ENCODE measurements at places on chromosomes 2 and 18.

GRCh38 chr18:54173980-54174630 is 50.4 kb downstream of the MBD2 start:
- DNase-seq: no peak

DNA sequence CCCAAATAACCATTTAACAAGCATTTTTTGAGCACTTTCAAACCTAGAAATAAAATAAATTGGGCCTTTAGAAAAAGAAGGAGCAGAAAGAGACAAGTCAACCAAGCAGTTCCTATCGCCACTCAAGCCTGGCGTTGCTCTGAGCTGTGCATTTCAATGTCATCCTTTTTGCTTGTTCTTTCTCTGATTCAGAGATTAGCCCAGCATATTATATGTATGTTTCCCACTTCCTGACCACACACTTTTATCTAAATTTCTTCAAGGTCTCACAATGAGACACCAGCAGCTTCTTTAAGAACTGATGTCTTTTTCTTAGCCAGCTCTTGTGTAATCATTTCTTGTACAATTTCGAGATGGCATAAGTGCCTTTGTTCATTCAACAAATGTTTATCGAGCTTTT is 344.5 kb upstream of the ID2 start:
- no peak for DNase-seq

GRCh38 chr2:167136879-167137596 is 248.8 kb downstream of the XIRP2 start:
- DNase-seq: no peak

- no peak for DNase-seq
These were observed 1146.6 kb downstream of the RPIA start for GRCh38 chr2:89837962-89838625.

GRCh38 chr2:186653511-186653910 is 40.3 kb upstream of the FAM171B start:
- no peak for DNase-seq

DNA sequence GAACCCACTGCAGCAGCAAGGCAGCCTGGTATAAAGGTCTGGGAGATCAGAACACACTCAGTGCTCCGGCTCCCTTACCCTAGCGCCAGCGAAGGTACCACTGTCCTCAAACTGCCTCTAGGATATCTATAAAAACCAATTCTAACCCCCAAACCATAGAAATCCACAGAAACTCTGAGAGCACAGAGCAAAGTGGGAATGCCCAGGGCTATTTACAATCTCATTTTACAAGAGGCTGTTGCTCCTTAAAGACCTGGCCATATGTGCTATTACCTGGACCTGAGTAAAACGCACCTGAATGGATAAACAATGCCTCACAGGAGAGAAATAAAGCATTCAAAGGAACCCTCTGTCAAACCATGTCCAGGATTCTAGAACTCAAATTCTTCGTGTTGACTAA is 4.3 kb downstream of the STK39 start:
- DNase-seq: no peak

DNA sequence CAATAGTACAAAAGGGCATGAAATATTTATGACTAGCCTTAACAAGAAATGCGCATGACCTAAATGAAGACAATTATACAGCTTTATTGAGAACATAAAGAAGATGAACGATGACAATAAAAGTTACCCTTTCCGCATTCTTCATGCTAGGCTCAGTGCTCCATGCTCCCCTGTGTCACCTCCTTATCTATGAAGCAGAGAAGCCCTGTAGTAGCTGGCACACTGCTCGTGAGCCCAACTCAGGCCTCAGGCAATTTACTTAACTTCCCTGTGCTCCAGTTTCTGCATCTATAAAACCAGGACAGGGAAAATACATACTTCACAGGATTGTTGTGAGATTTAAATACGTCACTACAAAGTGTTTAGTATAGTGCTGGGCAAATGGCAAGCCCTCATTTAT is 34.5 kb upstream of the NABP1 start:
- DNase-seq: no peak

- no peak for DNase-seq
These were observed 83.3 kb upstream of the TANK start for GRCh38 chr2:161076936-161077335.

DNA sequence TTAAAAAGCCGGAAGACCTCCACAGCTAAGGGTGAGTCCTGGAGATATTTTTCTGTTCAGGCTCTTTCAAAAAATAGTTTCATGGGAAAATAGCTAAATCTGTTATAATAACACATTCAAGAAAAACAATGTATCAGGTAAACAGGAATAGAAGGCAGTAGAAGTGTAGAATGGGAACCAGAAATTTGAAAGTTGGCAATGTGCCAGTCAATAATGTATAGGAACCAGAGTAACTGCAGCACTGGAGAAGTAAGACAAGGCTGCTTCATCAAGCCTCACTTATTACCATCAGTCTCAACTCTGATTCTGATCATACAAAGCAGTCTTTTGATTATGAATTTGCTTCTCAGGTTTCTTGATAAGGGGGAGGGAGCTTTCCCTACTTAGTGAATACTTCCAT is 81.4 kb upstream of the VRK2 start:
- no peak for DNase-seq

- DNase-seq: no peak
These were observed 3.2 kb downstream of the UBXN4 start for GRCh38 chr2:135744760-135745314.

DNA sequence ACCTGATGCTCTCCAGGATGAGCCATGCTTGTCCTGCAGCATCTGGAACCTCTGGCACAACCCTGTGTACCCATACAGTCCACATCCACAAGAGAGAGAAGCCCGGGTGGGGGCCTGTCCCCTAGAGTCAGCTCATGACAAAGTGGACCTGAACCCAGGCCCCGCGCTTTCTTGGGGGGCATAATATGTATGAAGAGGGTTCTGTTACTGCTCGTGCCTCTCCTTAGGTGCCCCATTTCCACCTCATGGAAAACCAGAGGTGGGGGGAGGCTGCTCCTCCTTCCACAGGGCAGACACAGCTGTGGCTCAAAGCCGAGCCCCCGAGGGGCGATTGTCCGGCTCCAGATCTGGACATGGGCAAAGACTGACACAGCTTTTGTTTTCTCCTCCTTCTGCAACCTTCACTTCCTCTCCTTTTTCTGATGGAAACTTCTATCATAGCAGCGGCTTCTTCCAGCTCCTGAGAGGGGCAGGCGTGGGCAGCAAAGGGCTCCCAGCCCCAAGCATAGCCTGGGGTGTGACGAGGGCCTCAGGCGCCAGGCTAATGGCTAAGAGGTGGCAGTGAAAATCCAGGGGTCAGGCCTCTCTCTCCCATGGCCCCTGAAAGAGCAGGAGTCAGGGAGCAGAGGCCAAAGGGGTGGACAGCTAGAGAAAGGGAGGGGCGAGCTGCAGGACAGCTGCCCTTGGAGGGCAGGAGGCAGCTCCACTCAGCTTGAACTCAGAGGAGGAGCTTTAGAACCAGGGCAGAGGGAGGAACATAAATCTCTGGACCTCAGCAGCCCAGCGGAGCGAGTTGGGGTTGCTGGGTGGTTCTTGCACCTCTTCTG is 155.5 kb downstream of the ZFP36L2 start:
- DNase-seq: no peak

GRCh38 chr2:60954139-60954538 is 63.4 kb upstream of the PEX13 start:
- no peak for DNase-seq

DNA sequence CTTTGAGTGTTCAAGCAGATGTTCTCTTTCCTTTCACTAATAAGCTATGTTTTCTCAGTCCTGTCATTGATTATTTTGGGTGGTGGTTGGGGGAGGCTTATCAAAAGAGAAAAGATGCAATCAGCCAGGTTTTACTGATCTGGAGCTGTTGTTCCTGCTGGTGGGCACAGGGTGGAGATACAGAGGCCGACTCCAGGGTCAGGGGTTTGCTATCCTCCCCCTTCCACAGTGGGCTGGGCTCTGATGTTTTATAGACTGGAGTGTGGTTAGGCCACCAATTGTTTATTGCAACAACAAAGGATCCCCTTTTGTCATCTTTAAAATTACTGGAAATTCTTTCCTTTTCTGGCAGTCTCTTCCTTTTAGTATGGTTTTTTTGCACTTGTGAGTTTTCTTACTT is 120.5 kb downstream of the TANC1 start:
- no peak for DNase-seq

- DNase-seq: no peak
These were observed 157.6 kb downstream of the ATAD2B start for GRCh38 chr2:23769364-23769763.

- no peak for DNase-seq
These were observed 158.3 kb downstream of the CERS6 start for GRCh38 chr2:168614172-168615018.

GRCh38 chr2:424306-425171 is 136.6 kb upstream of the ALKAL2 start:
- no peak for DNase-seq

- DNase-seq: no peak
These were observed 91.1 kb downstream of the CABLES1 start for GRCh38 chr18:23226391-23226790.

- DNase-seq: no peak
These were observed 31.2 kb downstream of the RAB1A start for GRCh38 chr2:65098741-65099140.

GRCh38 chr2:6492573-6492972 is 373.1 kb downstream of the CMPK2 start:
- DNase-seq: no peak

DNA sequence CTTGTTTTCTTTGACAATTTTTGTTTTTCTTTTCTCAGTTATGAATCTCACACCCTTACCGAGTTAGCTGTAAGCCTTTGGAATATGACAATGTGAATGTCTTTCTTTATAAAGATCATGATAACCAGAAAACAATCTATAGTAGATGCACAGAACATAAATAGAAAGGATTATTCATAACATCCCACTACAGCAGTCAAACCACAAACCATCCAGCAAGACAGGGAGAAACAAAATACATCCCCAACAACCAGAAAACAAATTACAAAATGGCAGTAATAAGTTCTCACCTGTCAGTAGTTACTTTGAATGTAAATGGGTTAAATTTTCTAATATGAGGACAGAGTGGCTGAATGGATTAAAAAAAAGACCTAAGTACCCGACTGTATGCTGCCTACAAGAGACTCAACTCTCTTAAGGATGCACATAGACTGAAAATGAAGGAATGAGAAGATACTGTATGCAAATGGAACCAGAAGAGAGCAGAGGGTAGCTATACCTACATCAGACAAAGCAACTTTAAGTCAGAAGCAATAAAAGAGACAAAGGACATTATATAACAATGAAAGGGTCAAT is 124.6 kb downstream of the ZNF532 start:
- no peak for DNase-seq

DNA sequence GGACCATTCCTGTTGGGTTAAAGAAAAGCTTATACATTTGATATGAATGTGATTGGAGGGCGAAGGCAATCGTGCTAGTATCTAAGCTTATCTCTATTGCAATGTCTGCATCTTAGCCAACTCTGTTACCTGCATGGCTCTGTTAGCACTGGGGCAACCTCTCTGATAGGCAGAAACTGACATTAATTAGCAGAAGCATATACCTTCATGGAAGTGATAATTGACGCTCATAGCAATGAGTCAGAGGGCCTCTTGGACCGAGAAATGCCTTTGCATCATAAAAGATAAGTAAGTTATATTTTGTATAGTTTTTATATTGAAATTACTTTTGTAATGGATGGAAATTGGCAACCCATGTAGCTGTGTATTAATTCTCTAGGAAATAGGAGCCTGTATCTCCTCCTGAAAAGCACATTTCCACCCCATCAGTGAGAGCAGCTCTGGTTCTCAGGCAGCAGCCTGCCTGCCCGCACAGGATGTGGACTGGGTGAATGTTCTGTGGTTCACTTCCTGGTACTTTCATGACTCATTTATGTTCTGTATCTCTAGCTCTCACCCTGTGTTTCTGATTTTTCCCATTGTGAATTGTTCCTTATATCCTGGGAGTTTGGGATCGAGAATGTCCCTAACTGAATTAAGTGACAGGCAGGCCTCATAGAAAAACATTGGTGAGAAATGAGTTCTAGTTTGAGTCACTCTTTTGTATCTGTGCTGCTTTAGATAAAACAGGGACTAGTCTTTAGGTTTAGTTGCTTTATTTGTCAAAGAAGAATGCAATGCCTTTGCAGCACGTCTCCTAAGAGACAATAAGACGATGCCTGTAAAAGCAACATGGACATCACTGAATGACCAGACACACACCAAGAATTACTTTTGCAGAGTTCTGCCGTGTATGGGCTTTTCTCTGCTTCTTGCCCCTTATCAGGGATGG is 344.9 kb downstream of the DCDC2C start:
- DNase-seq: no peak

DNA sequence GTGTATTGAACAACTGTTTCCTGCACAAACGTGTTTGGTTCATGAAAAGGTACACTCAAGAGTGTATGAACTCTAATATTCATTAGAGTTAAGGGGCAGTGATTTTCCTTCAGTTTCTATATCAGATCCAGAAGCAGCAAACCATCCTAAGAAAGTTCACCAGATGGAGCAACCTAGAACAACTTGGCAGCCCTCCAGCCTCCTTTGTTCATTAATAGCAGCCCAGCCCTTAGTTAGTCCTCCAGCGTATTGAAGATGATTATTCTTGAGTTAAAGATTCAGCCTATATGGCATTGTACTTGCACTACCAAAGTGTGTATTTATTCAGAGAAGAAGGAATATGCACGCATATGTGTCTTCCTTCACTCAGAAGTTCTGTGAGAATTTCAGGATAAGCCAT is 365.5 kb downstream of the SETBP1 start:
- DNase-seq: no peak

- peak; percentile 84 for DNase-seq
These were observed 86.7 kb upstream of the RANBP2 start for GRCh38 chr2:108632332-108633160.

- peak; percentile 17 for DNase-seq
These were observed 13.7 kb downstream of the SOS1 start for GRCh38 chr2:39107156-39107555.

- DNase-seq: no peak
These were observed 79.5 kb downstream of the DGKD start for GRCh38 chr2:233433794-233434193.

DNA sequence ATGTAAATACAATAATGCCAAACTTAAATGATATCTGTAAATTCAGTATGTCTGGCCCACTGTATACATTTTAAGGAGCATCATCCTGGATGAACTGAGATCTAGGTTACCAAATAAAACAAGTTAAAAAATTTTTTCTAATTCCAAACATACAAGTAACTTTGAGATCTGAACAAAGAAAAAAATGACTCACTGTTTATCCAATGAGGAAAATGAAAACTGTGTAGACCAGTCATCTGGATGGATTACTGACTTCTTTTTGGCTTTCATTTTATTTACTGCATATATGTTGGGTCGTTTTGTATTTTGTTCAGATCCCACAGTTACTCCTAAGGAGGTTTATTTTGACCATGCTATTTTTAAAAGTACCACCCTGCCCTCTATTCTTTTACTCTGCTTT is 189.8 kb downstream of the RBM43 start:
- DNase-seq: no peak

All from NCI-H2081 (cell line).